Neural cell (in vitro differentiated cells): ENCODE measurements at places on chromosomes 16 and 17. TPM values are rescaled to one million over a fixed set of nuclear protein-coding genes. Genes with fewer than 3 reads are reported as not detected.

IKZF3 gene
- polyA plus RNA-seq = not detected in 2 replicates

FBXW10B gene
- polyA plus RNA-seq = 0.51 TPM in 1 of 2 replicates, not detected in the other

OR1F1 gene
- polyA plus RNA-seq = 2.5 and 2.7 TPM in 2 replicates

MTMR4 gene
- 124 and 137 TPM in 2 replicates for polyA plus RNA-seq

NAE1 gene
- polyA plus RNA-seq = 209 and 227 TPM in 2 replicates
